ENCODE measurements at places on chromosomes 12 and 14. TPM values are rescaled to one million over a fixed set of nuclear protein-coding genes. Genes with fewer than 3 reads are reported as not detected.

GRCh38 chr12:2891240-2892053 is 756 bp downstream of the TULP3 start:
- DNase-seq = peak; percentile 80

DNA sequence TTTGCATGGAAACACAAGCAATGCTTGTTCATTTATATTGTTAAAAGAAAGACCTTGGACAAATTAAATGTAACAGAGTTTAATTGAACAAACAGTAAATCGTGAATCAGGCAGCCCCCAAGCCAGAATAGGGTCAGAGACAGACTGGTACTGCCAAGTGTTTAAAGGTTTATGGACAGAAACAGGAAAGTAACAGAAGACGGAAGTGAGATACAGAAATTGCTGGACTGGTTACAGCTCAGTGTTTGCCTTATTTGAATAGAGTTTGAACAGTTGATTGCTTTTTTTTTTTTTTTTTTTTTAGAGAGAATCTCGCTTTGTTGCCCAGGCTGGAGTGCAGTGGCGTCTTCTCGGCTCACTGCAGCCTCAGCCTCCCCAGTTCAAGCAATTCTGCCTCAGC is 50.3 kb downstream of the DAO start:
- no peak for DNase-seq

DNA sequence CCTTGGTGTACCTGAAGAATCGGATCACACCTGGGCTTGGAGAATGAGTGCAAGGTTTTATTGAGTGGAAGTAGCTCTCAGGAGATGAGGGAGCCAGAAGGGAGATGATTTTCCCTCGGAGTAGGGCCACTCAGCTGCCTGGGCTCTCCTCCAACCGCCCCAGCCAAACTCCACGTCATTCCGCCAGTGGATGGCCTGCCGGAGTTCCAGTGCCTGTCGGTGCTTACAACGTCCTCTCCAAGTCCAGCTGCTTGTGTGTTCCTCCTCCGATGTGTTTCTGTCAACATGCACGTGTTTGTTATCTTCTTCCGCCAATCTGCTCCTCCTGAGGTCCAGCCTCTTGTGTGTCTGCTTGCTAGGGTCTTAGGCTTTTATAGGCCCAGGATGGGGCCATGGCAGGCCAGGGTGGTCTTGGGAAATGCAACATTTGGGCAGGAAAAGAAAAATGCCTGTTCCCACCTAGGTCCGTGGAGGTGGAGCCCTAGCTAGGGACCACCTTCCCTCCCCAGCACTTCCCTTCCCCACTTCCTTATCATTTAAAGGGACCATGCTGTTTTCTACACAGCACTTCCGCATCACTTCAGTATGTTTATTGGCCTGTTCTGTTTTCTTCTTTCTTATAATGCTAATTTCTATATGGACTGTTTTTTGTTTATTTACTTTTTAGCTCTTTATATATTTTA is 343.2 kb downstream of the PDZRN4 start:
- DNase-seq = no peak

Gene KLHDC1
- 10.9 TPM for total RNA-seq

- DNase-seq = no peak
Measured at GRCh38 chr12:6360080-6360571, 15.2 kb downstream of the SCNN1A start.

Gene MYH6
- total RNA-seq = 3.3 TPM

DNA sequence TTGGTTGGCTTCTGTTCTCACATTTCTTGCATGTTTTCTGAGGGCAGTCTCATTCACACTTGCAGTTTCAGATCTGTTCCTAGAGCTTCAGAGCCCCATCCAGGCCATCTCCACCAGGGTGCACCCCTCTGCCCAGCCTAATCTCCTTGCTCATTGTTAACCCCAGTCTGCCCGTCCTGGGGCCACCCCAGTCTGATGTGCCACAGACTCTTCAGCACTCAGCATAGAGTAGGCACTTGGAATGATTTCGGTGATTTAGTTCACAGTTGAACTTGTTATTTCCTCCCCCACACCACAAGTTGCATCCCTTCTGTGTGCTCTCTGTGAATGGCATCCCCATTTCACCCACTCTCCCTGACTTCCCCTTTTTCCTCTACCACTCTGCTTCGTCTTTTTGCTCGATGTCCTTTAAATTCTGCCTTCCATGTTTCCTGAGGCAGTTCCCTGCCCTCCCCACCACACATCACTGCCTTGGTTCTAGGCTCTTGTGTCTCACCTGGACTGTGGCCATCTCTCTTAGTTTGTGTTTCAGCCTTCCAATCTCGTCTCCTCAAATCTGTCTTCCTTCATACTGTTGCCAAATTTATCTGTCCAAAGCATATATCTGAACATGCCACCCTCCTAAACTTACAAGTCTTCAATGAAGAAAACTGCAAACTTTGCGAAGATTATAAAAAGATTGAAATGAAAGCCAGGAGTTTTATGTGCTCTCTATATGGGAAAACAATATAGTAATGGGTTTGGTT is 41.5 kb downstream of the ANO6 start:
- no peak for DNase-seq

Gene FBXO33
- total RNA-seq = 11.5 TPM

DNA sequence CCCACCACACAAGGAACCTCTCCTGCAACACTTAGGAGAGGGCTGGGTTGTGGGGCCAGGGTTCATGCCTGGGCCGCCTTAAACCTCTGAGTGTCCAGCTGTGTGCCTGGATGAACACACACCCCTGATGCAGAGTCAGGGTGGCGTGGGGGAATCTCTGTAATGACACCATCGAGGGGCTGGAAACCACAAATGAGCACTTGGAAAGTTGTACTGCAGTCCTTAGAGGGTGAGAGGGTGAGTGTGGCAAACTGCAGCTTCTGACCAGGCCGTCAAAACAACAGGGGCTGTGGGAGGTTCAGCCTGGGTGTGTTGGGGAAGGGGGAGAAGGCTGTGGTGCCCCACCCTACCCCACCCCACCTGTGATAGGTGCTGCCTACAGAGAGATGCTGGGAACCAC is 12.4 kb upstream of the KRT5 start:
- no peak for DNase-seq

- DNase-seq = no peak
Measured at GRCh38 chr12:33588725-33589405, 149.2 kb upstream of the SYT10 start.

- DNase-seq = no peak
Measured at GRCh38 chr12:31222620-31223222, 103.2 kb downstream of the SINHCAF start.

GRCh38 chr12:76006028-76006925 is 25.3 kb downstream of the PHLDA1 start:
- peak; percentile 81 for DNase-seq

DNA sequence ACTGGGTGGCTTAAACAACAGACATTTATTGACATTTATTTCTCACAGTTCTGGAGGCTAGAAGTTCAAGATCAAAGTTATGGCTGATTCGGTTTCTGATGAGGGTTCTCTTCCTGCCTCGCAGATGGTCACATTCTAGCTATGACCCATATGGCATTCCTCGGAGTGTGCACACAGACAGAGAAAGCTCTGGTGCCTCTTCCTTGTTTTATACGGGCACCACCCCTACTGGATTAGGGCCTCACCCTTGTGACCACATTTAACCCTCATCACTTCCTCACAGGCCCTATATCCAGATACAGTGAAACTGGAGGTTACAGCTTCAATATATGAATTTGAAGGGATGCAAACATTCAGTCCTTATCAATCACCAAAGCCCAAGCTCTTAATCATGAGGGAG is 77.0 kb upstream of the OVCH1 start:
- DNase-seq = no peak

DNA sequence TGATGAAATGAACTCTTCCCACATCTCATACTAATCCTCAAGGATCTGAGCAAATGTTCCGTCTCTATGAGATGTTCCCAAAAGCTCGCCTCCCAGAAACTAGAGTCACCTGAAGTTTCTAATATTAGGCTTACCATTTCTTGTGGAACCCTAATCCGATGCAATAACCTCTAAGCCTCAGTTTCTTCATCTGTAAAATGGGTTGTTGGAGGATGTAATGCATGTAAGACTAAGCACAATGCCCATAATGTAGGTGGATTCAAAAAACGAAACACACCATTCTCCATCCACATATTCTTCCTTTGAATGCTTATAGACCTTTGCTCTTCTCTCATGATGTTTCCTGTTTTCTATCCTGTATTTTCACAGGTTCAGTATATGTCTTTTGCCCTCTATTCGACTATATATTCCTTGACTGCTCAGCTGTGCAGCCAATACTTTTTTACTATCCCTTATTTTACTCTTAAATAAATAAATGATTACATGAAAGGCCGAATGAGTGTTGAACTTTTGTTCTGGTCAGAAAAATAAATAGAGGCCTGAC is 307.3 kb upstream of the G2E3 start:
- no peak for DNase-seq

Measured in tongue (tissue), 3 donors.